ENCODE measurements at places on chromosomes 2 and 18.

- no peak for DNase-seq
Observed at GRCh38 chr2:190563109-190563508, 28.6 kb upstream of the NEMP2 start.

DNA sequence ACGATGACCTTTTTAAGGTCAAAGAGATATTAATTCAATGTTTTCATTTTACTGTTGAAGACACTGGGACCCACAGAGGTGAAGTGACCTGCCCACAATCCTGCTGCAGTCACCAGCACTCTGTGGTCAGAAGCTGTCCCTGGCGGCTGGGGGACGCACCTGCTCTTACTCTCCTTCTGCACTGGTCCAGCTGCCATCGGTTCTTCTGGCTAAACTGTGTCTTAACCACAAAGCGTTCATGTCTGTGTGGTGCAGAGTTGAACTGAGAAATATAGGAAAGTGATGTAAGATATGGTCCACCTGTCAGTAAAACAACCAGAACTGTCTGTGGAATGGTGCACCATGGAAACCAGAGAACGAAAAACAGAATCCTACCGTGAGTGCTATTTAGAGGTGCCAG is 44.9 kb upstream of the SMIM21 start:
- DNase-seq, result no peak

DNA sequence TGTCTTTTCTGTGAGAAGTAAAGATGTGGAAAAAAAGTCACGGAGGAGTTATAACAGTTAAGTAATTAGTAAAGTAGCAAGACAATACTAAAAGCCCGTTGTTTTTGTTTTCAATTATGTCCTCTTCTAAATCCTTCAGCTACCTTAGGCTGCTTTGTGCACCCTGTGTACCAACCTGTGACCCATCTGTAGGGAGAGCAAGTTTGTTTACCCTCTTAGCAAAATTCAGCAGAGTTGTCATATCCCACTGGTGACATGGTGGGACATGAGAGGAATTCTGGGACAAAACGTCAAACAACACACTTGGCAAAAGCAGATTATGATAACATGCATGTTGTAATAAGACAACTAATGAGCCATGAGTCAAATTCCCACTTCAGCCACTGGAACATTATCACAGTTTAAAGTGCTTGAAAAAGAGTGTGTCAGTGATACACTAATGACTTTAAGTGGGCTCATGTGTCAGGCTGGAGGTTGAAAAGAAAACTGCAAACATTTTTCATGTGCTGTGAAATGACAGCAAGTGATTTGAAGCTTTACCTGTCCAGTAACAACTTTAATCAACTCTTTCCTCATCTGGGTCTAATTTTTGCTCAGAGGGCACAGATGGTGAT is 392.8 kb upstream of the ACVR2A start:
- DNase-seq, result peak; percentile 79

- DNase-seq, result no peak
Observed at GRCh38 chr2:107809835-107810234, 16.9 kb upstream of the RGPD4 start.

DNA sequence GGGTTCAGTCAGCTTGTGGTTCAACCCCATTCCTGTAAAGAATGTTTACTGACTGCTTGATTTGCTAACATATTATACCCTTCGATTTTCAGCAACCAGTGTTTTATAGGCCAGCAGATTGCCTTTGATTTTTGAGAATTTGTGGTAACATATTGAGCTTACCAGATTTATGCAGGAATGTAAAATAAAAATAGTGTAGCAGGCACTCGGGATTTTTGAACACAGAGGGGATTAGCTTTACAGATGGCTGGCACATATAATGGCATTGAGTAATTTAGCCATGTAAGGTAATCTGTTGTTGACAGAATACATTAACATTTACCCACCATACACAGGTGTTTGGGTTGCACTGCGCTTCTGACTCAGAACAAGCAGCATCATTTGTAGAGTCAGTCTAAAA is 354.0 kb downstream of the LRRTM1 start:
- DNase-seq, result no peak

Measured in SK-N-MC (cell line).